ENCODE measurements at places on chromosomes 4 and X. TPM values are rescaled to one million over a fixed set of nuclear protein-coding genes. Genes with fewer than 3 reads are reported as not detected.

DNA sequence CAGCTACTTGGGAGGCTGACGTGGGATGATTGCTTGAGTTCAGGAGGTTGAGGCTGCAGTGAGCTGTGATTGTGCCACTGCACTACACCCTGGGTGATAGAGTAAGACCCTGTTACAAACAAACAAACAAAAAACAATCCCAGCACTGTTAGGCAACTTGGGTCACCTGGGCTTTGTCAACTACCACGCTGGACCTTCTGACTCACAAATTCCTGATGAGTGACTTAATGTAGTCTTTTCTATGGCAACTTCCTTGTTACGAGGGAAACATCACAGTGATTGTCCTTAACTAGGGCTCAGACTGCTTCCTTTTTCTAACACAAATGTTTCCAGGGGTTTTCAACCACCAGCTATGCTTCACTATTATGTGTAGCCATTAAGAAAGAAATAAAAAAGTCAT, 128.8 kb upstream of the GPC4 start:
- DNase-seq = peak; percentile 72
- no peaks in the 10 kb centered on the region for H3K4me1 ChIP-seq
- no peak overlapping the region for H3K4me3 ChIP-seq
- H3K36me3 ChIP-seq = no peaks in the 10 kb centered on the region
- H3K27me3 ChIP-seq = no peaks in the 10 kb centered on the region

DNA sequence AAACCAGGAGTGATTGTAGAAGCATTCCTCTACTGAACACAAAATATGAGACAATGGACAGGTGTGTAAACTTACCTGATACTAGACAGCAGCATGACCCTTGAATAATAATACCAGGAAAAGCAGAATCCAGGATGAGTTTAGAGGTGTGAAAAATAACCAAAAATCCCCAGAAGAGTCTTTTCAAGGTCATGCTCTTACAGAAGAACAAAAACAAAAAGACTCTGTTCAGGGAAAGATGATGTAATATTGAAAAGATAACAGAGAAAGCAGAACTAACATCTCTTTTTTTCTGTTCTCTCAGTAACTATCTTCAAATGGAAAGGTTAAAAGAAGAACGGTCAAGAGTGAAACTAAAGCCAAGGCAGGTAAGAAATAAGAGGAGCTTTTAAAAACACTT, 14.0 kb upstream of the ARHGAP10 start:
- no peak overlapping the region for H3K27ac ChIP-seq
- H3K36me3 ChIP-seq = no peaks in the 10 kb centered on the region

GRCh38 chr4:15963576-15963975, 601 bp upstream of the FGFBP2 start:
- no peaks in the 10 kb centered on the region for H3K4me1 ChIP-seq
- no peak overlapping the region for H3K4me3 ChIP-seq
- no peak overlapping the region for H3K27ac ChIP-seq
- DNase-seq = no peak
- H3K36me3 ChIP-seq = no peaks in the 10 kb centered on the region

DNA sequence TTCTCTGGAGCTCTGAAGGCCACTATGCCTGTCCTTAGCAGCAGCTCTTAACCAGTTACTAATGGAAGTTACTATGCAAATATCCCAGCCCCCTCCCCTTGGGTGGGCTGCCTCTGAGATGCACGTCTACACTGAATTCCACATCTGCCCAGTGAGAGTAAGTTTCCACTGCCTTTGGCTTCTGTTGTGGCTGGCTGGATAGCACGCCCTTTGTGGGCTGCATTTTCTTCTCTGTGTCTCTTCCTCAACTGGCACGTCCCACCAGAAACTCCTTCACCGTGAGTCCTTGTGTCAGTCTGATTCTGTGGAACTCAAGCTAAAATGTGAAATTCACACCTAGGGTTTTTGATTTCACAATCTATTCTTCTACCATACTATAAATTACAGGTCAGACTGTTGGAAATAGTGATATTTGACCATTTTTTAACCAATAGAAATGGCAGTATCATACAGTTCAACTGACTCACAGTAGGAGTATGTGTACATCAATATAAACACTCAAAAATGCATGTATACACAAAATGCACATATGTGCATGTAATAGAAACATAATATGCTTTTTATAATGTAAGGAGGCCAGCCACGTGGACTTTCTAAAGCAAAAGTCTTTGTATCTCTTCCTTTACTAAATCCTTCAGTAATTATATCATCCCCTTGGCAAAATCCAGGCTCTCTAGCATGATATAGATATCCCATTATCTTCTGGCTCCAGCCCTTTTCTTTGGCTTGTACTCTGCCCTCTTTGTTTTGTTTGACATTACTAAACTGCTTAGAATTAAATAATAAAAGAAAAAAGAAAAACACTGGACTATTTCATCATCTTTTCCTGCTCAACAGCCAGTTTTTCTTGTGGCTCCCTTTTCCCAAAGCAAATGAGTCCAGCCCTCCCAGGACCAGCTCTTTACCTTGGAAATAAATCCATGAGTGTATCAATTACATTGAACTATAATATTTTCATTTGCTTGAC, 33.2 kb upstream of the LDB2 start:
- H3K27ac ChIP-seq = no peak overlapping the region
- peak; percentile 47 for DNase-seq
- no peaks in the 10 kb centered on the region for H3K36me3 ChIP-seq
- H3K27me3 ChIP-seq = no peaks in the 10 kb centered on the region
- H3K4me3 ChIP-seq = no peak overlapping the region

GRCh38 chr4:103664436-103665075, 55.2 kb downstream of the TACR3 start:
- no peak overlapping the region for H3K4me3 ChIP-seq
- H3K36me3 ChIP-seq = no peaks in the 10 kb centered on the region
- H3K27me3 ChIP-seq = no peaks in the 10 kb centered on the region
- H3K27ac ChIP-seq = no peak overlapping the region

DNA sequence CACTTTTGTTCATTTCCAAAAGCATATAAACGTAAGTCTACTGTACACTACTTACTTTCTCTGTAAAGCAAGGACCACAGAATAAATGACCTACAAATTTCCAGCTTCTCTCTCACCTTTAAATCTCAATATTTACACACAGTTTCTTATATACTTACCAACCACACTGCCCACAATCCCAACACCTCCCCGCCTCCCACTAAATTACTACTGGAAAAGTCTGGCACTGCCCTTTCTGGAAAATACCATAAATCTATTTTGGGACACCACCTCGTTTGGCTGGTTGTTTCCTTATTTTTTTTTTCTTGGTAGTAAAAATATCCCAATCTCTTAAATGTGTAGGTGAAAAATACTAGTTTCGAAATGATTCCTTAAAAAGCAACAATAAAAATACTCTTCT, 19.6 kb downstream of the FAT1 start:
- peaks cover 27% of the 10 kb centered on the region for H3K36me3 ChIP-seq
- H3K27ac ChIP-seq = no peak overlapping the region
- H3K4me3 ChIP-seq = no peak overlapping the region
- peaks cover 18% of the 10 kb centered on the region for H3K4me1 ChIP-seq
- DNase-seq = no peak
- no peaks in the 10 kb centered on the region for H3K27me3 ChIP-seq

- no peak overlapping the region for H3K4me3 ChIP-seq
- H3K27ac ChIP-seq = no peak overlapping the region
- DNase-seq = no peak
Measured at GRCh38 chr4:68630371-68630770, 40.1 kb downstream of the UGT2B15 start.

DNA sequence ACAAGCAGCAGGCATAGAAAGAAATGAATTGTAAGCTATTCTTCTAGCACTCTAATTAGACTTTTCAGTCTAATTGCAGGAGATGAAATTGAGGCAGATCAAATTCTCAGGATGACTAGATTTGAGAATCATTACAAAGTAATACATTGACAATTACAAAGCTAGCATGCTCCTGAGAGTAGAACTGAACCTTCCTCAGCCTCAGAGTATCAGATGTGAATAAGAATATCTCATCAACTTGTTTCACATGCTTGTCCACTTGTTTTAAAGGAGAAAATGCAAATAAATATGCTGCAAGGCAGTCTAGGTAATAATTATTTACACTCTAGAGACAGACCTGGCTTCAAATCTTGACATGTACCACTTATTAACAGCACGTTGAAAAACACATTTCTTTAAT, 491.0 kb upstream of the MAGEB2 start:
- H3K27ac ChIP-seq = no peak overlapping the region
- H3K36me3 ChIP-seq = no peaks in the 10 kb centered on the region
- no peak overlapping the region for H3K4me3 ChIP-seq
- no peaks in the 10 kb centered on the region for H3K4me1 ChIP-seq
- no peaks in the 10 kb centered on the region for H3K27me3 ChIP-seq
- DNase-seq = no peak

DNA sequence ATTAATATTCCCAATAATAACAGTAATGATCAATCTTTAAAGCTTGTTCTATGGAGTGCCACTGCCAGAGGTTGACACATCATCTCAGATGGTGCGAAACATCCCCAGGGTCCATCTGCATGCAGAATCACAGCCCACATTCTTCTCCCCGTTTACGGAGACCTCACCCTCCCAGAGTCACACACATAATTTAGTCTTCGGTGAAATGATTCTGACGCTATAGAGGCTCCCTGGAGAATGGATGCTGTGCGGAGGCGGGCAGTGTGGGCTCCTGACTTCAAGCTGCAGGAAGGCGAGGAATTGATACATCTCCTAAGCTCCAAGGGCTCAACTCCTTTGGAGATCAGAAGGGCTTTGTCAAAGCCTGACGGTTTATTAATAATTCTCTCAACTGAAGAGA, 11.0 kb upstream of the ARHGAP36 start:
- H3K36me3 ChIP-seq = no peaks in the 10 kb centered on the region
- H3K27ac ChIP-seq = no peak overlapping the region
- no peak for DNase-seq
- H3K4me3 ChIP-seq = no peak overlapping the region

DNA sequence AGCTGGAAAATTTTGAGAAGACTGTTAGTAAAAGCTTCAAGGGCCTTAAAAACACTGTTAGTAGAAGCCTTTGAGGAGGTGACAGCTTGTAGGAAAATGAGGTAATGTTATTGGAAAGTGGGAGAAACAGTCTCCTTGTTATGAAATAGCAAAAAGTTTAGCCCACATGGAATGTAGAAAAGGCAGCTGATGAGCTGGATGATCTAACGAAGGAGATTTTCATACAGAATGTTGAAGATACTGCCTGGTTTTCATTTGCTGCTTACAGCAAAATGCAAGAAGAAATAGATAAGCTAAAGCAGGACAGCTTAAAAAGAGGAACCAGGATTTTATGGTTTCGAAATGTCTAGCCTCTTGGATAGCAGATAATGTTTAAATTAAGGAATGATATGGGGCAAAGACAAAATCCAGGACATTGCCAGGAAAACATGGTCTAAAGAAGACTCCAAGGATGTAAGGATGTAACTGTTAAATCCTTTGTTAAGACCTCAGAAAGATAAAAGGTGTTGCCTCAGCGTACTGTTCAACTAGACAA, 10.2 kb upstream of the STBD1 start:
- H3K27me3 ChIP-seq = peaks cover 5% of the 10 kb centered on the region
- H3K4me1 ChIP-seq = peaks cover under 1% of the 10 kb centered on the region
- no peak overlapping the region for H3K27ac ChIP-seq

GRCh38 chr4:94892051-94892450, 134.3 kb downstream of the BMPR1B start:
- H3K36me3 ChIP-seq = no peaks in the 10 kb centered on the region
- H3K4me1 ChIP-seq = no peaks in the 10 kb centered on the region
- no peak overlapping the region for H3K27ac ChIP-seq
- no peak overlapping the region for H3K4me3 ChIP-seq

- DNase-seq = peak; percentile 12
- no peaks in the 10 kb centered on the region for H3K4me1 ChIP-seq
- H3K36me3 ChIP-seq = no peaks in the 10 kb centered on the region
- H3K27ac ChIP-seq = no peak overlapping the region
- no peaks in the 10 kb centered on the region for H3K27me3 ChIP-seq
- no peak overlapping the region for H3K4me3 ChIP-seq
Measured at GRCh38 chrX:53795576-53795975, 109.1 kb upstream of the HUWE1 start.

GRCh38 chrX:21933077-21933476, 7.4 kb upstream of the SMS start:
- no peak overlapping the region for H3K4me3 ChIP-seq
- H3K27ac ChIP-seq = peak overlapping the region; percentile 83
- H3K4me1 ChIP-seq = peaks cover 12% of the 10 kb centered on the region
- H3K36me3 ChIP-seq = no peaks in the 10 kb centered on the region

GRCh38 chr4:8063974-8064563, 94.5 kb downstream of the ABLIM2 start:
- no peaks in the 10 kb centered on the region for H3K36me3 ChIP-seq
- H3K27ac ChIP-seq = no peak overlapping the region
- no peaks in the 10 kb centered on the region for H3K27me3 ChIP-seq
- DNase-seq = peak; percentile 7
- H3K4me3 ChIP-seq = no peak overlapping the region

GRCh38 chr4:121777625-121778024, 12.7 kb upstream of the SMIM43 start:
- H3K4me3 ChIP-seq = no peak overlapping the region
- no peak overlapping the region for H3K27ac ChIP-seq
- H3K27me3 ChIP-seq = no peaks in the 10 kb centered on the region
- peaks cover 2% of the 10 kb centered on the region for H3K4me1 ChIP-seq

DNA sequence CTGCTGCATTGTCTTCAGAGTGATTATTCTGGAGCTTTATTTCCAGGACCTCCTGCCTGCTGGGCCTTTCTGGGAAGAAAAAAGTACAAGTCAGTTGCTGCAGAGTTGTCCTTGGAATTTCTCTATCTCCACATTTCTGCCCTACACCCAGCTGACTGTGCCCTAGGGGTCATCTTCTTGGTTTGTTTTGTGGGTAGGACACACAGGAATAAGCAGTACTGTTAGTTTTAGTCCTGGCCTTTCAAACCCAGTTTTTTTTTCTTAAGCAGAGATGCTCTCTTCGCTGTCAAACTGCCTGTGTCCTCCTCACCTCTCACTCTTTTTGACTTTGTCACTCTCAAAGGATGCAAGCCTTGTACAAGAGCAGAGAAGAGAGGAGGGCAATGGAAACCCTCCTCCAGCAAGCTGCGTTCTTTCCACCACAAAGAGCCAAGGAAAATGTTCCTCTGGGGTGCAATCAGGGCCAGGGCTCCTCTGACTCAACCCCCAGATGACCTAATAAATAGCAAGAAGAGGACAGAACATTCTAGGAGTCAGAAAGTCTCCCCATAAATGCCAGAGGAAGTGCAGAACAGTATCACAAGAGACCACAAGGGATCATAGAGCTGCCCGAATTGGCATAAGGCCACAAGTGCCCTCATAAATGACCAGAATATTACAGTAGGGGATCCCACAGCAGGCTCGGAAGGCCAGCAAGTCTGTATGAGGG, 186.2 kb downstream of the RCHY1 start:
- no peak overlapping the region for H3K27ac ChIP-seq
- no peak for DNase-seq
- H3K36me3 ChIP-seq = no peaks in the 10 kb centered on the region
- no peaks in the 10 kb centered on the region for H3K27me3 ChIP-seq
- no peak overlapping the region for H3K4me3 ChIP-seq

- no peaks in the 10 kb centered on the region for H3K36me3 ChIP-seq
- peak overlapping the region; percentile 78 for H3K4me3 ChIP-seq
Measured at GRCh38 chrX:24026432-24026831, 554 bp downstream of the KLHL15 start.

- H3K4me1 ChIP-seq = peaks cover 2% of the 10 kb centered on the region
- DNase-seq = no peak
- no peaks in the 10 kb centered on the region for H3K27me3 ChIP-seq
- H3K4me3 ChIP-seq = no peak overlapping the region
- H3K27ac ChIP-seq = no peak overlapping the region
- no peaks in the 10 kb centered on the region for H3K36me3 ChIP-seq
Measured at GRCh38 chr4:124017185-124017785, 620.7 kb downstream of the SPRY1 start.

TLR10 gene
- not detected for total RNA-seq

CXCL5 gene
- 0.77 TPM for total RNA-seq

SORBS2 gene
- 0.26 TPM for total RNA-seq

SPINK2 gene
- total RNA-seq = not detected

MUC7 gene
- not detected for total RNA-seq

SOWAHB gene
- under 0.01 TPM for total RNA-seq

GPR173 gene
- 2.3 TPM for total RNA-seq

All from fibroblast of lung (primary cell).